ENCODE measurements at places on chromosomes 5 and 9.

DNA sequence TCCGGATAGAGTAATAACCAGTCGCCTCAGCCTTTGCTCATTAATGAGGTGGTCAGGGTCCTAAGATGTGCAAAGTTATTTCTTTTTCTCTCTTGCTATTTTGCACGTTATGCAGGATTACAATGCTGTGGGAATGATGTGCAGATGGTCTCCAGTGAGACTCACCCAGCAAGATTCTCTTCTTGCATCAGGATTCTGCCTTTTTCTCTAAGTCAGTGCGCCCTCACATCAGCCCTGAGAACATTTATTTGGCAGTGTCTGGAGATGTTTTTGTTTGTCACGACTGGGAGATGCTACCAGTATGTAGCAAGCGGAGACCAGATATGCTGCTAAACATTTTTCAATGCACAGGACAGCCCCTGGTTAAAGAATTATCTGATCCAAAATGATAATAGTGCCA, 280.3 kb upstream of the WWC1 start:
- DNase-seq: no peak

DNA sequence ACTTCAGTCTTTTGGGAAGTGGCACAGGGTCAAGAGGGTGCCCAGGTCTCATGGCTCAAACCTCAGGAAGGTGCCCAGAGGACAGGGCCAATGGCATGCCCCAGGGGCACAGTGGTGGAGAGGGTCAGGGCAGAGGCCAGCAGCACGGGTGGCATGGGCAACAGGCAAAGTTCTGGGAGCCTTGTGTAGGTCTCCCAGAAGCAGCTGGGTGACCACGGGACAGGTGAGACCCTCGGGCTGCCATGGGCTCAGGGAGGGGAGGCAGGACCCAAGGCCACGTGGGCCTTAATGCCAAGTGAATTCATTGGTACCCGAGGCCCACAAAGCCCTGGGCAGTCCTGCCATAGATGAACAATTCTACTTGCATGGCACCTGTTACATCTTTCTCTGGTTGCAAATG, 72.4 kb upstream of the ADAMTS2 start:
- no peak for DNase-seq

DNA sequence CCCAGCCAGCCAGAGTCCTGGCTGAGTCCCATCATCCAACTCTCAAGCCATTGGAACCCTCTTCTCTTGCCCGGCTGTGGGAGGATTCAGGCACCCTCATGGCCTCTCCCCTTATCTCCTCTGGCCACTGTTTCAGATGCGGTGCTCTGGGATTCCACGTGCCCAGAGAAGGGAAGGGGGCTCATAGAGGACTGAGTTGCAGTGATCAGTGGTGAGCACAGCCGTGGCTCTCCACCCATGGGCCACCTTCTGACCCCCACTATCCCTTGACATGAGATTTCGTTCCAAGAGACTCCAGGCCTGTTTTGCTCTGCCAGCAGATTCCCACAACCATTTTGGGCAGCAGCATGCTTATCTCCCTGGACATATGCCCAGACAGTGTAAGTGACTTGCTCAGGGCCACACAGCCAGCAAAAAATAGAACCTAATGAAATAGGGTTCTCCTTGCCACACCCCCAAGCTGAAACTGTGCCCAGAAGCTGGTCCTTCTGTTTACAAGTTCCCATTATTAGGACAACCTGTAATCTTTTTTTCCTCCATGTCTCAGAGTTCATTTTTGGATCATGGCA, 2.7 kb downstream of the GPX3 start:
- no peak for DNase-seq

DNA sequence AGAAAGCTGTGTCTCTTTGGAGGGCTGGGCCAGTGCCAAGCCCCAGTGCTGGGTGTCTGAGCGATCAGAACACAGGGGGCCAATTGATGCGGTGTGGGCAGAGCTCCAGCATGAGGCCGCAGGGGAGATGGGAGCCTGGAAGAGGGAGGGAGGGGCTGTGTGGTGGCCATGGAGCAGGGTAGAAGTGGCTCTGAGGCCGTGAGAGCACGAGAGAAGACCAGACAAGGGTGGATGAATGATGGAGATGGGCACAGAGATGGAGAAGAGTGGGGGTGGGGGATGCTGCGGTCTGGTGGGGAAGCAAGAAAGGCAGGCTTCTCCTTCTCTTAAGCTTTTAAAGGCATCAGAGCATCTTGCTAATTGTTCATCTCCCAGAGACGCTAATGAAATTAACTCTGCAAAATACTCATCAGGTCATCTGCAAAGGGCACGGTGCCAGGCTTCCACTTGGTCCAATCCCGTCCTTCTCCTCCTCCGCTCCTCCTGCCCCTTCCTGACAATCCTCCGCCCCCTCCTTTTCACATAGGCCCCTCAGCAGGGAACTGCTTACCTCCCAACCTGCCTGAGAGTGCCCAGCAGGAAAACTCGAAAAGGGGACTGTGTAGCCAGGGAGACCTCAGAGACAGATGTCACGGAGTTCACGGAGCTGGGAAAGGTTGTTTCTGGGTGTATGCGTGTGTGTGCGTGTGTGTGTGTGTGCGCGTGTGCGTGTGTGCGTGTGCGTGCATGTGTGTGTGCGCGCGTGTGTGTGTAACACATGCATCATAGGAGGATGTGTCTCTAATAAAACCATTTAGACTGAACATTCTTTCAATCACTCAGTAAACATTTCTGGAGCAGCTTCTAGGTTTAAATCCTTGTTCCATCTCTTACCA, 7.1 kb upstream of the UNC5A start:
- DNase-seq: no peak

- no peak for DNase-seq
These were observed 10.2 kb upstream of the ERGIC1 start for GRCh38 chr5:172823840-172824362.

GRCh38 chr9:128442150-128442549, 13.7 kb upstream of the ODF2 start:
- DNase-seq: no peak

DNA sequence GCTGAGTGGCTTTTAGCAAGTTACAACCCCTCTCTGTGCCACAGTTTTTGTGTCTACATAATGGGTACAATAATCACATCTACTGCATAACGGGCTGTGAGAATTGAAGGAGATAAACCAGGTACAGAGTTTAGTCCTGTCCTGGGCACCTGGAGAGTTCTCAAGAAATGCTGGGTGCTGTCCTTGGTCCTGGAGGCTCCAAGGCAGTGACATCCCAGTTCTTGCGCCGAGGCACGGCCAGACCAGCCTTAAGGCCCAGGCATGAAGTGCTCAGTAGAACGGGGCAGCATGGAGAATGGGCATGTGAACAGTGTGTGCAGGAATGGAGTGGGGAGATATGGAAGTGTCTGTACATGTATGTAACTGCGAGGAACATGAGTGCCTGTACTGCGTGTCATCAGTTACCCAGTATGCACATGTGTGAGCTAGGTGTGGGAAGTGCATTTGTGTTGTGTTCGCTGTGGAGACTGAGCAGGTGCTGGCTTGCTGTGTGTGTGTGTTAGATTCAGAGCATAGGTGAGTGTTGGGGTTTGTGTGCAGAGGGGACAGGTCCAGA, 6.3 kb upstream of the UNC5A start:
- DNase-seq: no peak

- no peak for DNase-seq
These were observed 80.1 kb downstream of the F2RL2 start for GRCh38 chr5:76542887-76543690.

DNA sequence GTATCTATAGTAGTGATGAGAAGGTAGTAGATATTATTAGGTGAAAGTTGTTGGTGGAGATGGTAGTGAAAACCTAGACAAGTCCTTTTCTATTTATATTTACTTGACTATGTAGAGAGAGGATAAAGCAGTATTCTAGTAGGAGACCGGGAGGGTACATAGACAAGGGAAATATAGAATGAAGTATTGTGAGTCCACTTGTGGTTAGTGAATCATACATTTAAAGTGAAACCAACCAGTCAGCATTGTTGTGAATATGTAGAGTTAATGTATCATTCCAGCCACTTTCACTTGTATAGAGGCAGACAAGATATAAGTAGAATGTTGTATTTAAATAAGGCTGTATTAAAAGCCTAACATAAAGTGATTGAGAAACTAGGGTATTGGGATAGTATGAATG, 1711.3 kb upstream of the ACO1 start:
- DNase-seq: no peak

GRCh38 chr5:1782385-1783215, 17.0 kb downstream of the MRPL36 start:
- DNase-seq: no peak

DNA sequence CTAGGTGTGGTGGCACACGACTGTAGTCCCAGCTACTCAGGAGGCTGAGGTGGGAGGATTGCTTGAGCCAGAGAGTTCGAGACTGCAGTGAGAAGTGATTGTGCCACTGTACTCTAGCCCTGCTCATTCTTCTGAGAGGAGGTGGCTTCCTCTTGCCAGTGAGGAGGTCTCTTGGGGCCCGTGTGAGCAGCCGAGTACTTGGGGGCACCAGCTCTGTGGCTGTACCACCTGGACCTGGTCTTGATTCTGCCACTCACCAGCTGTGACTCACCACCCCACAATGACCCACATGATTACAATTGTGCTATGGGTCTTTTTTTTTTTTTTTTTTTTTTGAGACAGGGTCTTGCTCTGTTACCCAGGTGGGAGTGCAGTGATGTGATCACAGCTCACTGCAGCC, 18.0 kb upstream of the CRB2 start:
- no peak for DNase-seq

GRCh38 chr9:14107977-14108376, 206.0 kb downstream of the NFIB start:
- DNase-seq: no peak

DNA sequence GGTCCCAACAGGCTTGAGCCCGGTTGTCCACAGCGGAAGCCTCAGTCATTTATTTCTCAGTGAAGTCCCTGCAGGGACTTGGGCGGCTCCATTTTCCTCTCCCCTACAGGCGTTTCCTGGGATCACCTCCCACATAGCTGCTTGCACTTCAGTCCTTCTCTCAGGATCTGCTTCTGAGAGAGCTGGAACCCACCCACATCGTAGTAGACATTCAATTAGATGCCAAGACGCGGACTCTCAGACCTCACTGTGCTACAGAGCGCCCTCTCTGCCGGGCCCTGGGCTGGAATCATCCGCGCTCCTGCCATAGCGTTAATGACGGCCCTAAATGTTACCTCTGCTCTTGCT, 54.0 kb upstream of the ROR2 start:
- DNase-seq: no peak

- DNase-seq: no peak
These were observed 4.0 kb upstream of the SLC46A2 start for GRCh38 chr9:112894699-112895098.

DNA sequence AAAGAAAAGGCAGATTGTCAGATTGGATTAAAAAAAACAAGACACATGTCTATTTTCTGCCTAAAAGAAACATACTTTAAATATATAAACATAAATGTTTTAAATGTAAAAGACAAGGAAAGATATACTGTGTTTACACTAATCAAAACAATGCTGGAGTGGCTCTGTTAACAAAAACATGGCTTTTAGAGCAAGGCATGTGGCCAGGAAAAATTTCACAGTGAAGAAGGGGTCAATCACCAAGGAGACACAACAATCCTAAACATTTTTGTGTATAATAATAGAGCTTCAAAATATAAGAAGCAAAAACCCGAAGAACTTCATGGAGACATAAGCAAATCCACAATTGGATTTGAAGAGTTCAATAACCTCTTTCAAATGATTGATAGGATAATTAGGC, 18.5 kb upstream of the GADD45G start:
- no peak for DNase-seq

DNA sequence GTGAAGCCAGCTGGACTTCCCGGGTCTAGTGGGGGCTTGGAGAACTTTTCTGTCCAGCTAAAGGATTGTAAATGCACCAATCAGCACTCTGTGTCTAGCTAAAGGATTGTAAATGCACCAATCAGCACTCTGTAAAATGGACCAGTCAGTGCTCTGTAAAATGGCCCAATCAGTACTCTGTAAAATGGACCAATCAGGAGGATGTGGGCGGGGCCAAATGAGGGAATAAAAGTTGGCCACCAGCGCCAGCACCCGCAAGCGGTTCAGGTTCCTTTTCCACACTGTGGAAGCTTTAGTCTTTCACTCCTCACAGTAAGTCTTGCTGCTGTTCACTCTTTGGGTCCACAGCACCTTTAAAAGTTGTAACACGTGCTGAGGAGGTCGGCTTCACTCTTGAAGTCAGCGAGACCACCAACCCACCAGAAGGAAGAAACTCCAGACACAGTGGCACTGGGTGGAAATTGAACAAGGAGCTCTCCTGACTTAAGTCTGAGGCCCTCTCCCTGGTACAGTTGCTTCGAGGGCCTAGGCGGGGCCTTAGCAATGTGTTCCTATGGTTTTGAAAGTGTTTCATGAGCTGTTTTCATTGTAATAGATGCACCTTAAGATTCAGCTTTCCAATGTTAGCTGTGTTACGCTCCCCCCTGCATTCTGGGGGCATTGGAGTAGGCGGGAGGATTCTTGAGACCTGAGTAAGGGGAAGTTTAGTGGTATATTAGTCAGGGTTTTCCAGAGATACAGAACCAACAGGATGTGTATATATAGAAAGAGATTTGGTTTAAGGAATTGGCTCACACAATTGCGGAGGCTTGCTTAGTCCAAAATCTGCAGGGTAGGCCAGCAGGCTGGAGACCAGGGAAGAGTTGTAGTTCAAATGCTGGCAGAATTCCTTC, 21.5 kb upstream of the MYO10 start:
- no peak for DNase-seq

- DNase-seq: no peak
These were observed 124.5 kb upstream of the PRLR start for GRCh38 chr5:35354751-35355150.

- DNase-seq: no peak
These were observed 62.9 kb upstream of the PTGER4 start for GRCh38 chr5:40616781-40617180.

GRCh38 chr5:78633700-78634099, 14.9 kb downstream of the LHFPL2 start:
- no peak for DNase-seq

DNA sequence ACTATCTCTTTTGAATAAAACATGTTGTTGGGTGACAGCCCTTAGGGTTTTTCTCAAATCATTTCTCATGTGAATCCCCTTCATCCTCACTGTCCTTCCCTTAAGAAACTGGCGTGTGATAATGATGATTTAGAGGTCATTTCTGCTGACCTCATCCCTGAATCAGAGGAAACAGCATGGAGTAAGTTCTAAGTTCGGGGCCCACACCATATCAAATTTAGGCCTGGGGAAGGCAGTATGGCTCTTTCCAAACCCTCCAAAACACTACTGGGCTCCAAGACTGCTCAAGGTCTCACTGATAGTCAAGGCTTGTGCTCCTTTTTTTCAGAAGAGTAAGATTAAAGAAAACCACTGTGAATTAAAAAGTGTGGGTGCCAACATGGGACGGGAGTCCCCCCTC, 872 bp upstream of the SMIM3 start:
- DNase-seq: no peak

GRCh38 chr5:125394661-125395280, 648.3 kb upstream of the ZNF608 start:
- DNase-seq: no peak

GRCh38 chr9:131715906-131716305, 24.0 kb downstream of the RAPGEF1 start:
- DNase-seq: no peak

DNA sequence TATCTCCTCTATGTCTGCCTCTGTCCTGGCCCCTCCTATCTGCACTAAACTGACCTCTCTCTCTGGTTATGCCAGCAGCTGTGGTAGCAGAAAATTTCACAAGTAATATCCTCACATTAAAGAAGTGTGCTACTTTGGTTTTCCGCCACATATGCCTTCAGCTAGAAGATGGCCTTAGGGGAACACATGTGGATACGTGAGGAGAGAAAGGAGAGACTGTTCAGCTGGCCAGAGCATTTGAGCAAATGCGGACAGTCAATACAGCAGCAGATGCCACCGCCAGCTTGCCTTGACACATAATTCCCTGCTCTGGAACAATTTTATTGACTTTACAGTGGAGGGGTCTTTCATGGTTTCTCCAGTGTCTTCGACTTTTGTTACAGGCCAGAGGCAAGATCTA, 434.6 kb downstream of the TAF11L14 start:
- DNase-seq: no peak
